ENCODE measurements at places on chromosomes 5 and 9.
A peak's percentile ranks its signal among the peaks of the same experiment; 100 is the strongest.

DNA sequence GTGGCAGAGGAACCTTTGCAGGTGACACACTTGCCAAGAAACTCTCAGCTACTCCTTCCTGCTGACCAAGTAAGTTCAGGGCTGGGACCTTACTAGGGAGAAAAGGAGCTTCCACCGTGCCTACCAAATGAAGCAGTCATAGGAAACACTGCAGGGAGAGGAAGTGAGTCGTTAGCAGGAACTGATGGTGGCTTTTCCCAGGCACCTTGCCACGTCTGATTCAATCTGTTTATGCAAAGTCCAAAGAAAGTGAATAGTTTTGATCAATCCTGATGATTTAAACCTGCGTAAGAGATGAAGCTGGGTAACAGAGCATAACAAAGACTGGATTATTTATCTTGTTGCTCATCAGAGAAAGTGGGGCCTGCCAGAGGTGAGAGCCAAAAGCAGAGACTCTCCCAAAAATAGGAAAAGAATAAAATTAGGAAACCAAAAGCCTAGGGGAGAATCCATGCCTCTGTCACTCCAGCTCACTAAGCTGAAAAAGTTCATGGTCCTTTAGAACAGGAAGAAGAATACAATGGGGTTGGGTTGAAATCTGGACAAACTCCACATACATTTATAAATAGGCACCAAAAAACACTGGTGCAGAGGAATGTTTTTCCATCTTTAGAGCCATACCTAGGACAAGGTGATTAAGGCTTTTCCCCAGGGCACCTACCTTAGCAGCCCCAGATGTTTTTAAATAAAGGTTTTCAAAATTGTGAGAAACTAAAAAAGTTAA lies 9.3 kb upstream of the PFDN1 start:
- DNase-seq: peak; percentile 67

GRCh38 chr9:93218161-93218560 lies 34.2 kb downstream of the WNK2 start:
- DNase-seq: no peak

DNA sequence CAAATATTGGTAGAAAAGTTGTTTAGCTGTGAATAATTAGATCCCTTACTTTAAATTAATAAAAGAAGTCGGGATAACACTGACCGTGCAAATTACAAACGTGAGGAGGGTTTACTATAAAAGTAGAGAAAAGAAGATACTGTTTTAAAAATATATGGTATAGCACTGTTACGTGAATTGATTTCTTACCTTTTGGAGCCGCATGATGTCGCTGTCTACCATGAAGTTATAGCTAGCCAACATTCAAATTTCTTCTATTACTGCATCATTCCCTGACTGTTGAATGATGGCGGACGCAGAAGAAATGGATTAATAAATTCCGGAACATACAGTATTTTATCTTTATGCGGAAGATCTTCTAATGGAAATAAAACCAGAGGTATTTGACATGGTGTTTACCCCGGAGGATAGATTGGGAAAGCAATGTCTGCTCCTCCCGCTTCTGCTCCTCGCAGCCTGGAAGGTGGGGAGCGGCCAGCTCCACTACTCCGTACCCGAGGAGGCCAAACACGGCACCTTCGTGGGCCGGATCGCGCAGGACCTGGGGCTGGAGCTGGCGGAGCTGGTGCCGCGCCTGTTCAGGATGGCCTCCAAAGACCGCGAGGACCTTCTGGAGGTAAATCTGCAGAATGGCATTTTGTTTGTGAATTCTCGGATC lies at the start of gene PCDHA6:
Gene PCDHA6 (plus strand): TSS at position 257 of the 658 bp plus-strand sequence. CDS start 132 bp downstream, at position 389.
- DNase-seq: no peak

GRCh38 chr9:116605904-116606341 lies 81.2 kb upstream of the TRIM32 start:
- no peak for DNase-seq

GRCh38 chr5:112684737-112685136 lies 52.9 kb upstream of the APC start:
- no peak for DNase-seq

DNA sequence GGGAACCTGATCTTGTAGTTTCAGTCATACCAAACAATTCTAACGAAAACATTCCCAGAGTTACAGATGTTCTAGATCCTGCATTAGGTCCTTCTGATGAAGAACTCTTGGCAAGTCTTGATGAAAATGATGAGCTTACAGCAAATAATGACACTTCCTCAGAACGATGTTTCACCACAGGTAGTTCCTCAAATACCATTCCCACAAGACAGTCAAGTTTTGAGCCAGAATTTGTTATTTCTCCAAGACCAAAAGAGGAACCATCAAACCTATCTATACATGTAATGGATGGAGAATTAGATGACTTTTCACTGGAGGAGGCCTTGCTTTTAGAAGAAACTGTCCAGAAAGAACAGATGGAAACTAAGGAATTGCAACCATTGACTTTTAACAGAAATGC lies 21.0 kb downstream of the RMI1 start:
- DNase-seq: no peak

DNA sequence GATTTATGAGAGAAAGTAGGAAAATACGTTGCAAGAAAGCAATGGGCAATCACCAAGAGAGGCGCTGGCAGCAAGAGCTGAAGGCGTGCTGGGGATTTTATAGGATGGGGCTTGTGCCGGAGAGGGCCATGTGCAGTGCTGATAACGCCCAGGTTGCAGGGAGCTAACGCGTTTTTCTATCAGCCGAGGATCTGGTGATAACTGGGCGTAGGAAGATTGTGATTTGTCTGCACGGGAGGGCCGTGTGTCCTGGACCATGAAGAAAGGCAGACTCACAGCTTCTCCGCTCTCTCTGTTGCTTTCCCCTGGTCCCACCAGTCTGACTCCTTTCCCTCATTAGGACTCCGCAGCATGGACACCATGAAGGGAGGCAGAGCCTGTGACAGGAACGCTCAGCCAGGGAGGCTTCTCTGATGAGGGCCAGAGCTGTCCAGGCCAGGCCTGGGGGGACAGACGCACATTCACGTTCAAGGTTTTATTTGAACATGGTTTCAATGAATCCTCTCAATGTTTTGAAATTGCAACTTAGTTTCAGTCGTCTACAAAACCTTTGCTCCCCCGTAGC lies 11.9 kb upstream of the CACNA1B start:
- DNase-seq: no peak

DNA sequence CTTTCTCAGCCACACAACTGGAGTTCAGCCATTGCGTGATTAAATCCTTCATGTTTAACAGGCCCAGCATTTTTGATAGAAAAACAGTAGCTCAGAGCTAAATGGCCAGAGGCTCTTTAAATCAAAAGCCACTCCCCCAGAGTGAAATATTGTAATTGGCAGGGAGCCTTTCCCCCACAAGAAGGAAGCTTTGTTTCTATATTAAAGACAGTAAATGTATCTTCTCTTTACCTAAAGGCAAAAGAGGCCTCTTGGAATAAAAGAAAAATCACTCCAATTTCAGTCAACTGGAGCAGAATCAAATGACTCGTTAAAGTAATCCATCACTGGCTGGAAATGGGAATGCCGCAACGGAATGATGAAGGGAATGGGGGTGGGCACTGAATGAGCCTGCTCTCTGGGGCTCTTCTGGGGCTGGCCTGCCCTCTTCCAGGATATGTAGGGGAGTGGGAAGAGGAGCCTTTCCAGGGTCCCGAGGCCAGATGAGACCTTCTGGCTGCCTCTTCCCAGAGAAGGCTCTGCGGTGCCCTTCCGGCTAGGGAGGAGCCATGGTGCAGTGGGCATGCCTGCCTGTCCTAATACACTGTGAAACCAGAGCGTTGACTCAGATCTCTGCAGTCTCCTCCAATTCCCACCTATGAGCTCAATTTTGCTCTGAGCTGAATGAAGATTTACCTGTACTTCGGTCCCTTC lies 45.2 kb downstream of the ANKDD1B start:
- peak; percentile 30 for DNase-seq

DNA sequence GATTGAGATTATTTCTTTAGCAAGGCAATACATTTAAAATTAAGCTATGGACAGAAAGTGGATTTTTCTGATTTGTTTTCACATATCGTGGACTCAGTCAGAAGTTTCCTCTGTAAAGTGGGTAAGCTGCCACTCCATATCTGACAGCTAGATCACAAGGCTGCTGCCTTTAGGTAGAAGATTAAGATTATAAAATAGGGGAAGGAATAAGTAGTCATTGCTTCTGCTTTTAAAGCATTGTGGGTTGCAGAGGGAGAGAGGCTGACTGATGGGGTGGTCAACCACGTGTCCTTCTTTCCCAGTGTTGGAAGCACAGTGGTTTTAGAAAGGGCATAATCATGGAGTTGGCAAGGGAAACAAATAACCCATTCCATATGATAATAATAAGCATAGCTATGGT lies 74.3 kb upstream of the MOCS2 start:
- no peak for DNase-seq

- no peak for DNase-seq
These were observed 213.5 kb downstream of the MEF2C start for GRCh38 chr5:88669371-88670050.

DNA sequence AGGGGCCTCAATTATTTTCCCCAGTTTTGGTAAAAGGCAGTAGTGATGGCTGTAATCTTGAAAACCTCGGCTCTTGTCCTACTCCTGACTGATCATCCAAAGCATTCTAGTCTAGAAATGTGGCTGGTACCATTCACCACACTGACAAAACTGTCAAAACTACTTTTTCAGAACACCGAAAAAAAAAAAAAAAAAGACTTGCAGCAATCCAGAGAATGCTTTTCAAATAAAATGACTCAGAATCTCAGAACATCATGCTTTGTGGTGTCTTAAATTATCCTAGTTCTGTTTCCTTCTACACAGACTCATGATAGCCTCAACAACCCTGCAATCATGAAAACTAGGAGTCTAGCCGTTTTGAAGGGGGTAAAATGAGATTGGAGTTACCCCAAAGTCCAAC lies 13.4 kb downstream of the SLC28A3 start:
- DNase-seq: no peak

- DNase-seq: peak; percentile 49
These were observed 427.8 kb downstream of the BNC2 start for GRCh38 chr9:16442622-16443021.

- DNase-seq: no peak
These were observed 29.3 kb downstream of the TRIM32 start for GRCh38 chr9:116716438-116716837.

GRCh38 chr9:18601026-18601425 lies 127.1 kb downstream of the ADAMTSL1 start:
- no peak for DNase-seq

DNA sequence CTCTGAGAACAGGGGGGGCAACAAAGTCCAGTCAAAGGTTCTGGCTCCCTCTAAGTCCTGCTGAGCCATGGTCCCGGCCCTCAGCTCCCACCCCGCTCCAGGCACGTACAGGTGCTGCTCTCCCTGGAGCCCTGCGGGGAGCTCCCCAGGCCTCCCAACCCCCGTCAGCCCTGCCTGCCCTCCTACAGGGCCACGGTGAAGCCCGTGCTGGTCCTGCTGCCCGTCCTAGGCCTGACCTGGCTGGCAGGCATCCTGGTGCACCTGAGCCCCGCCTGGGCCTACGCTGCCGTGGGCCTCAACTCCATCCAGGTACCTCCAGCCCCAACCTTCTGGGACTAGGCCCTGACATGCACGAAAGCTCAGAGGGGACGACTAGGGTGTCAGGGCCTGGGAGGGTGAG lies 20.1 kb downstream of the ADGRD2 start:
- DNase-seq: no peak

DNA sequence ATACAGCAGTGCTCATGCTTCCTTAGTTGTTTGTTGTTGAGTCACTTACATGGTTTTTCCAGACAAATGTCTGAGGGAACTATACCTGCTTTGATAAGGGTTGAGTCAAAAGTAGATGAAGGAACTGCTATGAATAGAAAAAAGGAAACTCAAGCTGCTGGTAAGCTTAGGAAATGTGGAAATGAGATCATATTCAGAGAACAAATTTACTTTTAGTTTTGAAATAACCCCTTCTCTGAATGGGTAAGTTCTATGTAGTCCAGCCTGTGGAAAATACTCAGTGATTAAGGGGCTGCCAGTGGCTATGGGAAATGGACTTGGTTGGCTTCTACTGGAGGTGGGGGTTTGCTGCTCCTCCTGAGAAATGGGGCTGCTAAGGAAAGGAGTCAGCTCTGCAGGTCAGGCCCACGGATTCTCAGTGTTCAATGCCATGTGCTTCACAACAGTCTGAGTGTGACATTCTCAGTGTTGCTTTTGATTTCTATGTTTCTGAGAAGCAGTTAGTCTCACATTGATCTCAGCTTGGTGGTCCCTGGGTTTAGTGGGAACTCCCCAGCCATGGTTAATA lies 47.7 kb upstream of the GLRX start:
- no peak for DNase-seq

GRCh38 chr5:158080112-158080511 lies 221.2 kb upstream of the CLINT1 start:
- no peak for DNase-seq

DNA sequence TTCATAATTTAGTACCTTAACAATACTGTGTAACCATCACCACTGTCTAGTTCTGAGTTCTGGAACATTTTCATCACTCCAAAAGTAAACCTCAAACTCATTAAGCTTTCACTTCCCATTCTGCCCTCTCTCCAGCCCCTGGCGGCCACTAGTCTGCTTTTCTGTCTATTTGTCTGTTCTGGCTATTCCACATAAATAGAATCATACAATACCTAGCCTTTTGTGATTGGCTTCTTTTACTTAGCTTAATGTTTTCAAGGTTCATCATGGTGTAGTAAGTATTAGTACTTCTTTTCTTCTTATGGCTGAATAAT lies 138.7 kb downstream of the RAPGEF6 start:
- DNase-seq: no peak

GRCh38 chr5:96873449-96873848 lies 2.9 kb upstream of the ERAP2 start:
- no peak for DNase-seq

- DNase-seq: no peak
These were observed 434 bp downstream of the GLRX start for GRCh38 chr5:95822043-95822541.

GRCh38 chr5:176899946-176900779 lies 1.0 kb upstream of the HK3 start:
- DNase-seq: no peak

DNA sequence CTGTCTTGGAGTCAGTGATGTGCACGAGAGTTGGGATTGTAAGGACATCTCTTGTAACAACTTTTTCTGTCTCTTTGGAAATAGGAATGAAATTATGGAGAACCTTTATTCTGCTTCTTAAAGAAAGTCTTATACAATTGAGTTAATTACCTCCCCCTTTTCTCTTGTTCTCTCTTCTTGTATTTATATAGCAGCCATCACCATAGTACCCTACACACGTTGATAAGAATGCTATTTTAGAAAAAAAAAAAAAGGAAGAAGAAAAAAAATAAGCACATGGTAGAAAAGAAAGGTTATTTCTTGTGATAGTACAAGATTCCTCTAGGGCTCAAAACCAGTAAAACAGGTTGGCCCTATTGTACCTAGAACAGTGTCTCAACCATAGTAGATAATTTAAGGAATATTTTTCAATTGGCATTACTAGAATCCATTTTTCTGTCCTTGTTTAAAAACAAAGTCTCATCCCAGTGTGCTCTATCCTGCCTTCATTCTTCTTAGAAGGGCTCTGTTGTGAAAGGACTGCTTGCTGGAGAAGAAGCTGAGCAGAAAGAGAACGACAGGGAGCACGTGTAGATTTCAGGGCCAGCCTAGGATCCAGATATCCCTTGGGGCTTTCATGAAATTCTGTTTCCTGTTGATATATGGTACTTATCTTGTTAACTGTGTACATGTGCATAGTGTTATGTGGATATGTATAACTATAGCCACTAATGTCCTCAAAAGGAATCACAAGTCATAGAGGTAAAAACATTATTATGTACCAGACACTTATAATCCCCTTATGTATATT lies 392.3 kb upstream of the MEF2C start:
- no peak for DNase-seq

GRCh38 chr9:71858812-71859211 lies 52.2 kb downstream of the ABHD17B start:
- no peak for DNase-seq
